CD14-positive monocyte (primary cell): ENCODE measurements at places on chromosomes 7 and 10.

DNA sequence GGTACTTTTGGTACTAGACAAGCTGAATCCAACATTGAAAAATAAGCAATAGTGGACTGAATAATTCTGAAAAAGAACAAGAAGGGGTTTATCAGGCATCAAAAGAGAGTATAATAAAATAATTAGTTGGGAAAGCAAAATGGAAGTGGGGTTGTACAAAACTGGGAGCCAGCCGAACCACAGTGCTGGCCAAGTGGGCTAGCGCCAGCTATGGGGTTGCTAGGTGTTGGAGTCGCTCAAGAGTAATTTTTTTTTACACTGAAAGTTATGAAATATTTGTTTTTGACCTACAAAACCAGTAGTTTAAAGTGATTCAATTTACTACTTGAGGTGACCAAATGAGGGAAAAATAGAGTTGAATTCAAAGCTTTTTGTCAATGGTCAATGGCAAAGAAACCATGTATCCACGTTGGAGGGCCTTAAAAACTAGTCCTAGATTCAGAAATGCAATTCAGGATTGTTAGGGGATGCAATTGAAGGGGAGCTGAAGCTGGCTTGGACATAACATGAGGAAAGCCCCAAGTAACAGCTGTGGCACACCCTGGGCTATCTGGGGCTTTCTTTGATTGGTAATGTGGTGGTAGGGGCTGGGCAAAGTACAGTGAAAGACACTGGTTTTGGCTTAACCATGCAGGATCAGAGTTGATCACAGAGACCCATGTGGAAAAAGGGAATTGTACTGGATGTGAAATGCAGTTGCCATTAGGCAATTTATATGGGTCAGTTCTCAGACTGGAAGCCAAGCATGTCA, 28.3 kb upstream of the MSMB start:
- no peak for DNase-seq

GRCh38 chr7:154569916-154570315, 433.0 kb downstream of the PAXIP1 start:
- DNase-seq, result no peak

DNA sequence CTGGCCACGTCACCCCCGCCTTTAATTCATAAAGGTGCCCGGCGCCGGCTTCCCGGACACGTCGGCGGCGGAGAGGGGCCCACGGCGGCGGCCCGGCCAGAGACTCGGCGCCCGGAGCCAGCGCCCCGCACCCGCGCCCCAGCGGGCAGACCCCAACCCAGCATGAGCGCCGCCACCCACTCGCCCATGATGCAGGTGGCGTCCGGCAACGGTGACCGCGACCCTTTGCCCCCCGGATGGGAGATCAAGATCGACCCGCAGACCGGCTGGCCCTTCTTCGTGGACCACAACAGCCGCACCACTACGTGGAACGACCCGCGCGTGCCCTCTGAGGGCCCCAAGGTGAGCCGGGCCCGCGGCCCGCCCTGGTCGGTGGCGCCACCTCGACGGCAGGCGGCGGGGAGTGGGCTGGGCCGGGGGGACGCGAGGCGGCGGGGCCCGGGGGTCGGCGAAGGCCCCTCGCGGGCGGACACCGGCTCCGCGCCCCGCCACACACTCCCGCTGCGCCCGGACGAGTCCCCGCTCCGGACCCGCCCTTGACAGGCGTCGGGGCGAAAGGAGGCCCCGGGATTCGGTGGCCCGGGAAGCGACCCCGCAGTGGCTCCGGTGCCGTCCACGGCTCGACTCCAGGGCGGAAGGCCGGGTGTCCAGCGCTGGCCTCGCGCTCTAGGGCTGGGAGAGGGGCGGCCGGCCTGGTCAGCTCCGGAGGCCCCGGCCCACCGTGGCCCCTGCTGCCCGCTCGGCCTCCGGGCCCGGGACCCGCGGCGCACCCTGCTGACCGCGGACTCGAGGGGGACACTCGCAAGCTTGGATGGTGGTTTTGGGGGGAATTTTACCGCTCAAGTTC, 557 bp downstream of the BAG3 start:
- DNase-seq, result no peak

- DNase-seq, result no peak
Observed at GRCh38 chr10:124019886-124020797, 73.3 kb downstream of the CHST15 start.

DNA sequence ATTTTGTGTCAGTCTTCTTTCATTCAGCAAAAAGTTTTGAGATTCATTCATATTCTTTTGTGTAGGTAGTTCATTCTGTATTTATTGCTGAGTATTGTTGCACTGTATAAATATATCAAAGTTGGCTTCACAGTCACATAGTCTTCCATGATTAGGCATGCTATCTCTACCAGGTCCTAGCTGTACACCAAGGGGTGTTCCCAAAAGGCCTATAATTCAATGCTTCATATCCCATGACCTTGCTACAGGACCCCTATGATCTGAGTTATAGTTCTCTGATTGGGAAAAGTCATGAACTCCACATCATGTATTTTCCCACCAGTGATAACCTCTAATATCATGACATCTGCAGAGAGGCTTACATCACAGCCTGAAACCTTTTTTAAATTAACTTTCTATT, 47.3 kb upstream of the MAGI2 start:
- DNase-seq, result no peak

GRCh38 chr7:405489-406211, 114.0 kb downstream of the PDGFA start:
- DNase-seq, result no peak

GRCh38 chr7:36127075-36127740, 25.8 kb upstream of the EEPD1 start:
- no peak for DNase-seq

DNA sequence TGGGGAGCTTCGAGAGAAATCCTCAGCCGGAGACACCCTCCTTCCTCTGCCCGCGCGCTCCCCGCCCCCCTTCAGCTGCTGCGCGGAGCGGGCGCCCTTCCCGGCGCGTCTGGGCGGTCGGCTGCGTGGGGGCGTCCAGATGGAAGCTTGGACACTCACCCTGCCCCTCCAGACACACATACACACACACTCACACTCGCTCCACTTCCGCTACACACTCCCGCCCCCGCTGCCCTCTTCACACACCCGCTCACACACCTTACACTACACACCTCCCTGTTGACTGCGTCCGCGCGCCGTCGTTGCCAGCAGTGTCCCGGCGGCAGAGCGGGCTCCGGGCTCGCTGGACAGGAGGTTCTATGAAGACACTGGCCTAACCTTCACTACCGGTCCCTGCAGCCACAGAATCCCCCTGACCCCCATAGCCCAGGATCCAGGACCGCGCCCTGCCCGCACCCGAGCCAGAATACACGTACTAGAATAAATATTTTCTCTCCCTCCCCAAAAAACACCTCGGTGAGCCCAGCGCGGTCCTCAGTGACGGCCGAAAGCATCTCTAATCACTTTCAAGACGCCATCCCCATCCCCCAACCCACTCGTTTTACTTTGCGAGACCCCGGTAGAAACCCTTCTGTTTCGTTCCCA, 1.1 kb upstream of the EGR2 start:
- DNase-seq, result no peak

- DNase-seq, result no peak
Observed at GRCh38 chr10:4283846-4284610, 499.0 kb upstream of the KLF6 start.

DNA sequence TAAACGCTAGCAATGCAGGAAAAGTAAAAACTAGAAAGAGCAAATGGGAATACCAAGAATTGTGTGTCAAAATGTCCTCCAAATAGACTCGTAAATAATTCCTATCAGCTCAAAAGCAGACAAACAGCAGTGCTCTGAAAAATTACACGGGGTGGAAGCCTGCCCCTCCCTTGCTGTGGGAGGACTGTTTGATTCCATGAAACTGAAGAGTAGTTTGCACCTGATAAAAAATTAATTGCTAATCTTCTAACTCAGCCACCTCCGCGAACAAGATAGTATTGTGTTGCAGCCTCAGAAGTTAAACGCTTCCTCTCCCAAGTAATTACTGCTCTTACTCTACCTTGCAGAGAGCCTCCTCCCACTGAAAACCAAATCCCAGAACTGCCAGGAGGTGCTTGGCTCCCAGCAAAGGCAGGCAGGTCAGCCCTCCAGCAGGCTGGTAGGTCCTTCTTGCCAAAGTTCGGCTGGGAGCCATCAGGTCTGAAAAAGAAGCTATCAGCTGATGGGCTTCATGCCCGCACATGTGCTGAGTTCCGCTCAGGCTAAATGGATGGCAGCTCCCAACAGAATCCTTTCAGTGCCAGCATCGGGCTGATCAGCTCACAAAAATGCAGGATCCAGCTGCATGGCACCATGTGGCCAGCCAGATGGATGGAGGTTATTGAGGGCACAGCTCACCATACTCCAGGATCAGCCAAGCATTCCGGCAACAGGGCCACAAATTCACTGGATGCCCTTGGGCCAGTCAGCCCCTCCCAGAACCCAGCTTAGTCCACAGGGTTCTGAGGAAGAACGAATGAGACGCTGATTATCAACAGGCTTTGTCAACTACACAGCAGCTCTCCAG, 37.1 kb downstream of the MAD1L1 start:
- DNase-seq, result no peak

- DNase-seq, result no peak
Observed at GRCh38 chr10:11424456-11425295, 186.8 kb downstream of the USP6NL start.

DNA sequence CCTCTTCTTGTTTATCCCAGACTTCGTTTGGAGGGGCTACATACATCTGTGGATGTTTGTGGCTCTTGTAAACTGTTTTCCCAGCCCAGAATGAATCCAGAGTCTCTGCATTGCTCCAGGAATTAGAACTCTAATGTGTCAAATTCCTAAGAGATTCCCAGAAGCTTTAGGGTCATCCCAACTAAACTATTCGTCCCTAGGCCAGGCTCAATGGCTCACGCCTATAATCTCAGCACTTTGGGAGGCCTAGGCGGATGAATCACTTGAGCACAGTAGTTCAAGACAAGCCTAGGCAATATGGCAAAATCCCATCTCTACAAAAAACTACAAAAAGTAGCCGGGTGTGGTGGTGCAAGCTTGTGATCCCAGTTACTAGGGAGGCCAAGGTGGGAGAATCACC, 28.5 kb downstream of the ARHGAP19 start:
- no peak for DNase-seq

GRCh38 chr7:105635197-105635596, 53.9 kb upstream of the EFCAB10 start:
- no peak for DNase-seq

DNA sequence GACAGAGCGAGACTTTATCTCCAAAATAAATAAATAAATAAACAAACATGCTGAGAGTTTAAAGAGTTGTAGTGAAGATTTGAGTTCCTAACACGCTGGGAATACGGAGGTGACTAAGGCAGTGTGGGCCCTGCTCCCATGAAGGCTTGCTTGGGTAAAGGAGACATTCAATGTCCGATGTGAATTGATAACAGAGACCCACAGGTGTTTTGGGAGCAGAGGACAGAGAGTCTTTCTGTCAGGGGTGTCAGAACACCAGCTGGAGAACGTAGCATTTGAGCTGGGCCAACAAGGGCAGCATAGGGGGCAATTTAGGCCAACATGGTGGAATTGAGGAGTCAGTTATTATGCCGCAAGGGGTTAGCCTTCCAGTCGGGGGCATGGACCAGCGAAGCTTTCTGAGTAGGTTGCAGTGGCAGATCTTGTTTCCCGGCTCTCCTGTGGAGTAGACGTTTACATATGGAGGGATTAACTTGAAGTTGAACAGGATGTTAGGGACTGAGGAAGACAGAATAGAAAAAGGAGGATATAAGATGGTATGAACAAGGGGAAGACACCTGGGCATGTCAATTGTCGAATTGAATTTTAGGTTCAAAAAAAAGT, 5.6 kb downstream of the PROSER2 start:
- DNase-seq, result no peak

GRCh38 chr7:129376778-129377700, 57.2 kb upstream of the STRIP2 start:
- DNase-seq, result peak; percentile 81

GRCh38 chr7:77450054-77450453, 33.9 kb upstream of the GSAP start:
- no peak for DNase-seq

- DNase-seq, result no peak
Observed at GRCh38 chr10:132443983-132444876, 47.2 kb downstream of the PWWP2B start.

GRCh38 chr7:121017586-121017985, 29.1 kb downstream of the CPED1 start:
- DNase-seq, result no peak

- DNase-seq, result peak; percentile 66
Observed at GRCh38 chr10:69047111-69047832, 40.6 kb upstream of the SRGN start.

- DNase-seq, result no peak
Observed at GRCh38 chr7:22821702-22822485, 755 bp downstream of the TOMM7 start.

DNA sequence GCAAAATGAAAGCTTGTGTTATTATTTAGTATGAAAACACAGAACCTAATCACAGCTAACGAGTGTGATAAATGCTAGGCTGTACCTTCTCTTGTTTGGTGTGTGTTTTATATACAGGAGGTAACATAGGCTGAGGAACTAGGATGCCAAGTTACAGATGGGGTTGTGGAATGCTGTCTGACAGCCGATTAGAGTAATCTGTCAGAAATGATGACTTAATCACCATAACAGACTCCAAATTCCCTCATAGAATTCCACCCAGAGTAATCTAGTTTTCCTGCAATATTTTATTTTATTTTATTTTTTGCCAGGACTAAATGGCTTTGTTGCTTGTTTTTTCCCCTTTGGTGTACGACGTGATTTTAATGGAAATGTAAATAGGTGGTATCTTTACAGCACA, 221.2 kb downstream of the CELF2 start:
- no peak for DNase-seq

- no peak for DNase-seq
Observed at GRCh38 chr10:77236700-77237099, 400.9 kb downstream of the KCNMA1 start.

GRCh38 chr10:46277840-46278239, 9.0 kb upstream of the ANTXRL start:
- DNase-seq, result no peak

DNA sequence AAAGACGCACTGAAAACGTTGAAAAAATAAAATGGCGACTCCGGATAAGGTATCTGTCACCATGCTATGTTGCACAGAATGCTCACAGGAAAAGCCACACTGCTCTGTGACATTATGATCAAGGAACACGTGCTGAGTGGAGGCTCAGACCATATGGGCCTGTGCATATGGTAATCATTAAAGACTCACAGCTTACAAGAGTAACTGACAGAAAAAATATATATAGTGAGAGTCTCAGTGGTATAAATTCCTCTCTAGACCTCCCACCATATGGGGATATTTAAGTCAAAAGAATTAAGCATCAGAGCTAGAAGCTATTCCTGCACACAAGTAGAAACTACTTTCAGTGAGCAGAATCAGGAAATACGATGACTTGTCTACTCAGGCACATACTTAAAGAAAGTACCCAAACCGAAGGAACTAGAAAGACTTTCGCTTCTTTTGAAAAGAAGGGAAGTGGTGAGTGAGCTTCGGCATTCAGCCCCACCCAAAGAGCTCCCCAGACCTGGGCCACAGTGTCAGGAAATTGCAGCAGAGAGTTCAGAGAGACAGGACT, 65.1 kb upstream of the MPP7 start:
- DNase-seq, result peak; percentile 95
